Fibroblast of lung (primary cell): ENCODE measurements at places on chromosomes 4 and X. TPM values are rescaled to one million over a fixed set of nuclear protein-coding genes. Genes with fewer than 3 reads are reported as not detected.

HSFX4 gene
- not detected in 2 replicates for polyA plus RNA-seq

- DNase-seq = peak; percentile 82
Observed at GRCh38 chr4:48017108-48017571, 568 bp downstream of the NIPAL1 start.

DNA sequence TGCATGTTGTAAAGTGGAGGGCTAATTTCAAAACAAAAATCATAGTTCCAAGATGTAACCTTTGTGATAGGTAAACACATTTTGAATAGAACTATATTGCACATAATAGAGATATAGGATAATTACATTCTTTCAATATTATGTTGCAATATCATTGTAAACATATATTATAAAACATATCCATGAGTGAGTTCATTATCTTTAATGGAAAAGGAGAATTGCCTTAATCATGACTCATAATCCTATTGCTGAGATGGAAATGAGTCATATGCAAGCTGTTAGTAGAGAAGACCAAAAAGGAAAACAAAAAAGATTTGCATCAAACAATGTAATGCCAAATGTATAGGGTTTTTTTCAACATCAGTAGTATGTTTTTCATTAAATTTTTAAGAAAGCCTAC is 73.7 kb upstream of the WDR44 start:
- DNase-seq = peak; percentile 27

DNA sequence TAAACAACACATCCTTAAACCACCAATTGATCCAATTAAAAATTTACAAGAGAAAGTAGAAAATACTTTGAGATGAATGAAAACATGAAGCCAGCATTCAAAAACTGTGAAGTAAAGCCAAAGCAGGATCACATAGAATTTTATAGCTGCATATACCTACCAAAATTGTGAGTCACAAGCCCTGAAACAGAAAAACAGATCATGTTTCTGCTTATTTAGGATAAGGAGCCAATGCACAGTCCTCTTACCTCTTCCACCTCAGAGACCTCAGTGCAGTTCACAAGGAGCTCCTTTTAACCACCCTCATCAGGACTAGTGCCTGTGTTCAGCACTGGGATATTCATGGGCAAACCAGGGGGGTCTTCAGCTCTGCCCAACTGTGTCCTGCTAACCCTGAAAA is 386.7 kb downstream of the TECRL start:
- DNase-seq = no peak

DNA sequence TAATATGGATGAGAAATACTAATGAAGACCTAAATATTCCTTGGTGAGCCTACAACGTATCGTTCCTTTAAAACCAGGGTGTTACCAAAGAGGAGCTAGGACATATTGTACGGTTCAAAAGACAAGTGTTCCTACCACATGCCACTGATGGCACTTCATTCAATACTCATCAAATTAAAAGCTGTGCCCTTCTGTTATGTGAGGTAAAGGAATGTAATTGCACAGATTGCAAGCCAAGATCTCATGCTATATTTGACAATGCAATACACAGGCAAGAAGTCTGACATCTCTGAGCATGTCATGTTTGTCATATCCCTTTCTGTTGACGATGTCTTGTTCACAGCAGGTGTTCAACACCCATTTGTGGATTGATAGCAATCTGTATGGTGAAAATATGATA is 6.9 kb downstream of the FGF13 start:
- no peak for DNase-seq
